ENCODE measurements at places on chromosomes 12 and 14.

DNA sequence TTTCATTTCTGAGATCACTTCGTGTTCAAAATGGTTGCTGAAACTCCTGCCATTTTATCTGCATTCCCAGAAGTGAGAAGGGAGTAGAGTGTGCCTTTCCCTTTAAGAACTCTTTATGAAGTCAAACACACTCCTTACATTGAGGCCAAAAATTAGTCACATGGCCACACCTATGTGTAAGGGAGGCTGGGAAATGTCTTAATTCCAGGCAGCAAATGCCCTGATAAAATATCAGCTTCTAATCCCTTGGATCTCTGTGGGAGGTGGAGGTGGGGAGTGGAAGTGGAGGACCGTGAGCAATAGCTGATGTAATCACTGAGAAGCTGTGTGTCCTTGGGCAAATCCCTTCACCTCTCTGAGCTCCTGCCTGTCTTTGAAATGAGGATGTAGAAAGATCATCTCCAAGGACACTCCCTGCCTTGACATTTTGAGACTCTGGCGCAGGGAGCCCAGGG lies 22.7 kb upstream of the ANKRD9 start:
- DNase-seq, result peak; percentile 83

DNA sequence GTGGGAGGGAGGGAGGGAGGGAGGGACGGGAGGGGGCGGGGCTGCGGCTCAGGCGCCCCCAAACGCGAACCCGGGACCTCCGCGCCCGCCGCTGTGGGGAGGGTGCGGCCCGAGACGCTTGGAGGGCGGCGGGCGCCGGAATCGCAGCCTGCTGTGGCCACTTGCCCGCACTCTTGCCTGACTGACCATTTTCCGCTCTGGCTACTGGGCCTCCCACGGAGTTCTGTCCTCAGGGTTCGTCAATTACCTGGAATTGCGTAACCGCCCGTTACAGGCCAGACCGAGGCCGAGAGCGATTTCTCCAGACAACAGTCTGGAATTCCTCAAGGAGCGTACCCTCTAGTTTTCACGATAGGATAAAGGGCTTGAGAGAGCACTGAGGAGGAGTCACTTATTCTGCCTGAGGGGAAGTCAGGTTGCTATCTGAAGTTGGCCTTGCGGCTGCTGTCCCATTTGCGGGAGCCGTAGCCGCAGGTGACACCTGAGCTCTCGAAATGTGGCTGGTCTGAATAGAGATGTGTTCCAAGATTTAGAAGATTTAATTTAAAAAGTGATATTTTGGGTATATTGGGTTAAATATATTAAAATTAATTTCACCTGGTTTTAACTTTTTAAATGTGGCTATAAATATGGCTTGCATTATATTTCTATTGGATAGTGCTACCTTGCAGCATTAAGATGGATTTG lies 446 bp upstream of the ZNF641 start:
- peak; percentile 69 for DNase-seq

- DNase-seq, result peak; percentile 56
Observed at GRCh38 chr12:55842681-55843429, at the start of gene MMP19. TSS of gene MMP19 (minus strand) at chr12:55842936. CDS start at chr12:55842830, 106 bp downstream.

- DNase-seq, result no peak
Observed at GRCh38 chr14:28767030-28767852, 654 bp downstream of the FOXG1 start.

DNA sequence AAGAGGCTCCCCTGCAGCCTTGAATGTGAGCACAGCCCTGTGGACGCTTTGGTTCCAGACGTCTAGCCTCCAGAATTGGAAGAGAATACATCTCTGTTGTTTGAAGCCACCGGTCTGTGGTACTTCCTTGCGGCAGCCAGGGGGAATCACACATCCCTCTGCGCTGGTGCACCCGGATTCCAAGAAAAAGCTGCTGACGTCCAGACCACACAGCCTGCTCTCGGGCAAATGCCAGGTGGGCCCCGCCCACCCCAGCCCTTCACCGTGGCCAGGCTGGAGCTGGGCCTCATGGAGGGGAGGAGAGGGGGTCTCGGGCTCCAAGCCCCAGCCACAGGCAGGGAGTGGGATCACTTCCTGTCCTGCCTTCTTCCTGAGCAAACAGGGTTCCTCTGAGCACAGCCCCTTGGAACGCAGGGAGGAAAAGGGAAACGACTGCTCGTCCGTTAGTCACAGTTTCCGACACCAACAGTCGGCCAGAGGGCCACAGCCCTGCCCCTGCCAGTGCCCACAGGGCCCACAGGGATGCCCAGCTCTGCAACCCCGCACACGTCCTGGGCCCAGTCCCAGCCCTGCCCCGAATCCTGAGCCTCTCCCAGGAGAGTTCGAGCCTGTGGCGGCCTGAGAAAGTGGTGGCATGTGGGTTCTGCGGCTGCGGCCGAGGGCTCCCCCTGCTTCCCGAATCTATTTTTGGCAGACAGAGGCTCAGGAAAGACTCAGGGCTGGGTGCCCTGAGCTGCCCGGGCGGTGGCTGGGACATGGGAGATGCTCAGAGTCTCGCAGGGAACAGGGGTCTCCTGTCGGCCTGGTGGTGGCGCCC lies 85.3 kb downstream of the RFLNA start:
- DNase-seq, result peak; percentile 52

Measured in mammary epithelial cell (primary cell).